ENCODE measurements at places on chromosomes 6 and 20. TPM values are rescaled to one million over a fixed set of nuclear protein-coding genes. Genes with fewer than 3 reads are reported as not detected.

DNA sequence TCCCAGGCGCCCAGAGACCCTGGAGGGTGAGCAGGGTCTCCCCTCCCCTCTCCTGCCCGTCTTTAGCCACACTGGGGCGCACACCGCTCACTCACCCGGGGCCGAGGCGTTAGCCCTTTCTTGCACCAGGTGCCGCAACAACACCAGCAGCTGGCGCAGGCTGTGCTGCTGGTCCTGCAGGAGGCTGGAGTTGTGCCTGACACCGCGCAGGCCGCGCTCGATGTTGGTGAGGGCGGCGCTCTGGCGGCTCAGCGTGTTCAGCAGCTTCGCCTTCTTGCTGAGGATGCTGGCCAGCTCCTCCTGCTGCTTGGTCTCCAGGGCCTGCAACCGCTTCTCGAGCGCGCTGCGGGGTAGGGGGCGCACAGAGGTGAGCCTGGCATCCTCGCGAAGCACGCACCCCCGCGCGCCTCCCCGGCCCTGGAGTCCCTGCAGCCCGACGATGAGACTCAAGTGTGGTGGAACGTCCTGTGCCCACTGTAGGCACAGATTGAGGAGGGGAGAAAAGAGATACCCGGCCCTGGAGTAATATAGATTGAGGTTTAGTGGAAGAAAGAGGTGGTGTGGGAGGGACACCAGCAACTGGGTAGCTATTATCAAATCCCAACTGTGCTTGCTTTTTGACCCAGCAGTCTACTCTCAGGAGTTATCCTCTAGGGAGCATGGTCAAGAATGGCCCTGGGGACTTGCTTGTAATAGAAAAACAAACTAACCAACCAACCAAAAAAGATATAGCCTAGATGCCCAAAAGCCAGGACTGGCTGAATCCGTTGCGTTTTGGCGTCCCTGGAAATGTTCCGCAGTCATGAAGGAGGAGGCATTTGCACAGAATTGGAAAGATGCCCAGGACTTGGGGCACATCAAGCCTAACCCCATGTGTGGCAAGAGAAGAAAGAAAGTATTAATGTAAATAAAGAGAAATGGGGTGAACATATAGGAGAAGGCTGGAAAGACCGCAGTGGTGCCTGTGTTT lies 30.9 kb downstream of the ANGPT4 start:
- no peak for DNase-seq

Gene LTB
- total RNA-seq: 0.51 TPM

GRCh38 chr6:147648916-147649315 lies 140.4 kb downstream of the SAMD5 start:
- DNase-seq: no peak

DNA sequence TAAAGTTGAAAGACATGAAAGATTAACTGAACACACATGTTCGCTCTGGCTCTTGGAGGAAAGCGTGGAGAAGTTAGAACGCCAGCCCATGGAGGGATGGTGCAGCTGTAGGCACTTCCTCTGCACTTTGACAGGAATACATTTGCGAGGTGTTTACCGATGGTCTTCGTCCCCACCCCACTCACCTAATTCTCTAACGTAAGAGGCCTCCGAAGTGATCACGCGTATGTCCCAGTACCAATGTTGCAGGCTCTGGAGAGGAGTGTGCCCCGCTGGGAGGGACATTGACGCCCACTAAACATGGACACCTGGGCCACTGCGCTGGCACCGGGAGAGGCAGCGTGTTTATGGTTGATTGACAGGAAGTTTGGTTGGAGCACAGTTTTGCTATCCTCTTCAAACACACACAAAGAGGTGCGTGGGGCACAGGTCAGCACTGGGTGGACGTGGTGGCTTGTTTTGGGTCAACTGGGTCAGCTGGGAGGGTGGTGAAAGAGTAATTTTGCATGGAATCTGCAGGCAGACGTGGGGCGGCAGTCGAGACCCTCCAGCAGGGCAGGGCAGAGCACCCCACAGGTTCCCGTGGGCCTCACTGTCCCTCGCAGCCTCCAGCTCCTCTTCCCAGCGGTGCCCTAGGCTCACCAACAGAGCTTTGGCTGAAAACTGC lies 110.1 kb downstream of the DLL1 start:
- DNase-seq: no peak

- no peak for DNase-seq
Observed at GRCh38 chr6:30835576-30835975, 48.7 kb upstream of the DDR1 start.

Gene PRR18
- total RNA-seq: not detected

- DNase-seq: no peak
Observed at GRCh38 chr20:16978497-16978896, 230.3 kb downstream of the OTOR start.

Gene FAXC
- 0.71 TPM for total RNA-seq

- DNase-seq: no peak
Observed at GRCh38 chr20:10665791-10666190, 8.0 kb downstream of the JAG1 start.

Gene BTBD3
- total RNA-seq: 38.2 TPM

- DNase-seq: no peak
Observed at GRCh38 chr6:25094726-25095125, 159.0 kb upstream of the RIPOR2 start.

Gene OR2B6
- not detected for total RNA-seq

DNA sequence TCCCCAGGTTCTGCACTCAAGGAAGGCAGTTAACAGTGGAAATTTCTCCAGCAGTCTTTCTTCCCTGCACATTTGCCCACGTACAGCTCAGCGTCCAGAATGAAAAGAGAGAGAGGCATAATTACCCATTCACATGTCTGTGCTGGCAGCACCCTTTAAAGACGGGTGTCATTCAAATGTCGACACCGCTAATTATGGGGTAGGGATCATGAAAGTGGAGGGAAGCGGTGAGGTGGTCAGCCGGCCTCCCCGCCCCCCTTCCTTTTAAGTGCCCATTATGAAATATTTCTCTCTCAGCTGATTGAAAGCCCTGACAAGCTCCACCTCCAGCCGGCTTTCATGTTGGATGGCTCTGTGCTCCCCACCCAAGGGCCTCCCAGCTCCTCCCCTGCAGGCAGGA lies 246.1 kb downstream of the BMP7 start:
- DNase-seq: no peak

Gene SAMD3
- total RNA-seq: not detected

Gene SYNJ2
- total RNA-seq: 12.2 TPM

- no peak for DNase-seq
Observed at GRCh38 chr20:20065361-20065760, 13.0 kb downstream of the CFAP61 start.

DNA sequence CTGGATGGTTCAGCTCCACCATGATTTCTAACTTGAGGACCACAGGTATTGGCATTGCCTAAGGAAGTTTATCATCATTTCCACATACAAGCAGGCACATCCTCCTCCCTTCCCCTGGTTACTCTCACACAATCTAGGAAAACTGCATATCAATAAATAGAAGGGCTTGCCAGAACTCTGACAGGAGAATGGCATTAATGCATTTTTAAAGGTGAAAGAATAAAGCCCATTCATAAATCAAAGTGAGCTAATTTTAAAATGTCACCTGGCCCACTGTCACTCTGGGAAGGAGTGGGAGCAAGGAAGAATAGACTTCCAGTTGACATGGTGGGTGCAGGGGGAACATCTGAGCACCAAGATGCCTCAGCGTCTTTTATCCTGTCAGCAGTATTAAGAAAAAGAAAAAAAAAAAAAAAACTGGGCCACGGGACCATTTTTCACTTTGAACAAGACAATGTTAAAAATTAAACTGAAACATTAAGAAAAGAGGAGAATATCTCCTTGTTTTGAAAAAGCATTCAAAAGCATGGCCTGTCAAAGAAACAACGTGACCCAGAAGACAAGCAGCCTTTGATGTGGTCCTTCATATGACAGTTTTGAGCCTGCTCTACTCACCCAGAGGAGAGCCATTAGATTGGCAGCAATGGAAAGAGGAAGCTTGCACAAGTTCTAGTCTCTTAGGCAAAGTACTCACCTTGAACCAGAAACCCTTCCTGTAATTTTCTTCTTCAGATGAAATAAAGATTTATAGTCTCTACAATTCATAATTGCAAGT lies 39.3 kb upstream of the SMLR1 start:
- no peak for DNase-seq

DNA sequence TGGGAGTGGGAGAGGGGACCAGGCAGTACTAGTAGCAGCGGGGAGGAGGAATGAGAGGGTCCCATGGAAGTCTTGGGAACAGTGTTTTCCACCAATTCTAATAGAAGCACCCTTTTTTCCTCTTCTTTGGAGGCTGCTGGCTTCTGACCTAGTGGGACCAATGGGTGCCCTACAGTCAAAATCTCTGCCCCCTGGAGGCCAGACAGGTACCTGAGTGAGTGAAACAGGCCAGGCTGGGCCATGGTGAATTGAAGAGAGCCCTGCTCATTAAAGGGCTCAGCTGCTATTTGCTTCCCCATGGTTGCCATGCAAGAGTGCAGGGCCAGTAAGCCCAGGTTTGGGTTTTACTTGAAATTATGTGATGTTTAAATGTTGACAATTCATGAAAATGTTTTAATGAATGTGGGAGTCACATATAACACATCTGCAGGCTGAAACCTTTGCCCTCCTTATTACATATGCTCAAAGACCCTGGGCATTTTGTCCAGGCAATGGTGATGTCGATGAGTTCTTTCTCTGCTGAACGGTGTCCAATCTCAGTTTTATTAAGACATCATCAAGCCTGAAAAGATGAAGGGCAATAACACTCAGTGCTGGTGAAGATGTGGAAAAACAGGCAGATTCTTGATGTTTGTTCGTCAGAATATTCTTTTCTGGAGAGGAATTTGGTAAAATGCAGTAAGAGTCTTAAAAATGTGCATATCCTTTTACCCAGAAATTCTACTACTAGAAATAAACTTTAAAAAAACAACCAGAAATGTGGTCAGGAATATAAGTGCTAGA lies 42.3 kb upstream of the OCSTAMP start:
- DNase-seq: no peak

Gene TRERF1
- total RNA-seq: 3.8 TPM
